ENCODE measurements at places on chromosomes 16 and 17. TPM values are rescaled to one million over a fixed set of nuclear protein-coding genes. Genes with fewer than 3 reads are reported as not detected.

Gene KRT9
- not detected for total RNA-seq

DNA sequence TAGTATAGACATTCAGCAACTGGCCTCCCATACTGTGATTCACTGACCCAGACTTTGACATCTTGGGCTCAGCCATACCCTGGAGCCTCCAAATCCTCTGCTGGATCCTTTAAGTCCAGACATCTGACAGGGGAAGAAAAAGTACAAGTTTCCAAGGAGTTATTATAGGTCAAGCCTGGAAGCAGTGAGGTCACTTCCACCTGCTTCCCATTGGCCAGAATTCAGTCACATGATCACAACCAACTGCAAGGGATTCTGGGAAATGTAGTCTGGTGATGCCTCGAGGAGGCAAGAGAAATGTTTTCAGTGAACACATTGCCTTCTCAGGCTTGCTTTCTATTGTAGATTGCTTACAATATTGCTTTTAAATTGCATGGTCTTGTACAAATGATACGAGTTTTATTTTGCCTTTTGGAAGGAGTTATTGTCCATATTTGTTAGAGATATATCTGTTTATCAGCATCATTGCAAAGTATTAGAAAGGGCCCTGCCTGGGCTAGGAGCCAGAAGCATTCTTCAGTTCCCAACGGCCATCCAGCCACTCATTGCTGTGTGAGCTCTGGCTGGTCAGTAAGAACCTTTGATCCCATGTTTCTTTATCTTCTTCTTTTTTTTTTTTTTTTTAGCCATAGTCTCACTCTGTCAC is 696.9 kb downstream of the WWOX start:
- H3K27ac ChIP-seq: no peak overlapping the region
- peaks cover 1% of the 10 kb centered on the region for H3K36me3 ChIP-seq
- H3K4me3 ChIP-seq: no peak overlapping the region
- DNase-seq: peak; percentile 8
- no peaks in the 10 kb centered on the region for H3K4me1 ChIP-seq

DNA sequence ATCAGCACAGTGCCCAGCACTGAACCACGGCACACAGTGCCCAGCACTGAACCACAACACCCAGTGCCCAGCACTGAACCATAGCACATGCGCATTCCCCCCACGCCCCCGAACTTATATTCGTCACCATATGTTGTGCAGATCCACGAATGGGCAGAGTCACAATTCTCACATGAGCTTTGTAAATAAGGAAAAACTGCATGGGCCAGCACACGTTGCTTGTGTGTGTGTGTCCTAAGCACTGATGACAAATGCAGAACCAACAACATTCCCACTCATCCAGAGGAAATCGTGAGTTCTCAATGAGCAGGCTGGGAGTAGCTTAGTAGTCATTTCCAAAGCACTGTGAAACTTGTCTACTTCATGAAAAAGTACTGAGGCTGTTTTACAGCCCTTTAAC is 70.0 kb downstream of the ADCY9 start:
- no peak overlapping the region for H3K4me3 ChIP-seq
- H3K36me3 ChIP-seq: no peaks in the 10 kb centered on the region
- no peak overlapping the region for H3K27ac ChIP-seq
- no peak for DNase-seq

Gene OSBPL7
- total RNA-seq: 12.1 TPM

Gene GSDMA
- 0.14 TPM for total RNA-seq

DNA sequence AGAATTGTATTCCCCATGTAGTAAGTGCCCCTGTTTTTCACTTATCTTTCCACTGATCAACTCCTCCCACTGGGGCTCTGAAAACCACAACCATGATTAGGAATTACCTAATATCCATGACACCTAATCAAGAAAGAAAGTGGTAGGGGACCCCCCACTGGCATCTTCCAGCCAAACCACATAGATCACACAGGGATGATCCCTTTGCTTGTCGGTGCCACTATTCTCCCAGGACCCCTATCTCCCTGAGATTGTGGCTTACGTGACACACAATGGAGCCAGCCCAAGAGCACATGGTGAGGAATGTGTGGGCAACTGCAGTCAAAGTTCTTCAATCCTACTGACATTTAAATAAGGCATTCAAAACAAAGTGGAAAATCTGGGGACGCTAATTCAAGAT is 17.6 kb upstream of the DNAH9 start:
- DNase-seq: no peak
- no peak overlapping the region for H3K27ac ChIP-seq
- H3K4me3 ChIP-seq: no peak overlapping the region
- H3K4me1 ChIP-seq: no peaks in the 10 kb centered on the region
- H3K27me3 ChIP-seq: no peaks in the 10 kb centered on the region

DNA sequence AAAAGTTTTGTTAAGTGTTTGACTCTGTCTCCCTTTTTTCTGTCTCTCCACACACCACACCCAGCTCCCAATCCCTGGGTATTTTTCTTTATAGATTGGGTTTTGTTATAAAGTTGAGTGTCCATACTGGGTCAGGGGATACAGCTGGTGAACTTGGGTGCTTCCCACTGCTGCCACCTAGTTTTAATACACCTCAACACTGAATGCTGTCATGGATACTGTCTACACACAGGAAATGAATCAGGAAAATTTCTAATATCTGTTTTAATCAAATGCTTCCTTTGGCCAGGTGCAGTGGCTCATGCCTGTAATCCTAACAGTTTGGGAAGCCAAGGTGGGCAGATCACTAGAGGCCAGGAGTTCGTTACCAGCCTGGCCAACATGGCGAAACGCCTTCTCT is 5.3 kb upstream of the TAOK1 start:
- H3K4me1 ChIP-seq: peaks cover 7% of the 10 kb centered on the region
- DNase-seq: no peak
- no peak overlapping the region for H3K27ac ChIP-seq
- peaks cover 2% of the 10 kb centered on the region for H3K36me3 ChIP-seq
- H3K4me3 ChIP-seq: no peak overlapping the region
- H3K27me3 ChIP-seq: no peaks in the 10 kb centered on the region

DNA sequence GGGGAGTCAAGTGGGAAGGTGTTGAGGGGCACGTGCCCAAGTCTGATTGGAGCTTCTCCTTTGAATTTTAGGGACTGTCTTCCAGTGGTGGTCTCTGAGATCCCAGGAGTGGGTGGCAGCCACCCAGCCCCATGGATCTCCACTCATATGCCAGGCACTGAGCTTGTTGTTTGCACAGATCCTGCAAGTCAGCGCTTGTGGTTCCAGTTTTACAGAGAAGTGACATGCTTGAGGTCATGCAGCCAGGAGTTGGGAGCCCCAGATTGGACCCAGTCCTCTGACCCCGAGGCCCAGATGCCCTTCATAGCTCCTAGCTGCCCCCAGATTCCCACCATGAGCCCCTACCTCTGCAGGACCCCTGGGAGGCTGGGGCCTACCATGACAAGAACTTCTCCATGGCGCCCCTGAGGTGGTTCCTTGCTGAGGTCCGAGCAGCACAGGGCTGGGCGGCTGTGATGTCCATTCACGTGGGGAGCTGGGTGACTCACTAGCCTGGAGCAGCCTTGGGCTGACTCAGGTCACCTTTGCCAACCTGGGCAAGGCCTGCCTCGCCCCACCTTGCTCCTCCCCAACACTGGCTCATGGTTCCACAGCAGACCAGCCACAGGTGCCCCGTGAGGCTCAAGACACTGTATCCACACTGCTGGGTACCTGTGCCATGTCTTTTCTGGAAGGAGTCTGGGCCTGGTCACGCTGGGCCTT is 47.4 kb downstream of the RAI1 start:
- H3K36me3 ChIP-seq: no peaks in the 10 kb centered on the region
- H3K4me1 ChIP-seq: peaks cover 34% of the 10 kb centered on the region
- DNase-seq: no peak
- H3K4me3 ChIP-seq: no peak overlapping the region

- H3K27ac ChIP-seq: no peak overlapping the region
- H3K27me3 ChIP-seq: peaks cover 24% of the 10 kb centered on the region
- H3K36me3 ChIP-seq: no peaks in the 10 kb centered on the region
- no peak for DNase-seq
These were observed 16.7 kb downstream of the EPOP start for GRCh38 chr17:38657824-38658740.

GRCh38 chr17:2222901-2223616 is 80.5 kb downstream of the SMG6 start:
- peak overlapping the region; percentile 78 for H3K27ac ChIP-seq
- H3K4me1 ChIP-seq: peaks cover 34% of the 10 kb centered on the region
- DNase-seq: peak; percentile 66

- no peaks in the 10 kb centered on the region for H3K36me3 ChIP-seq
- no peak for DNase-seq
- no peak overlapping the region for H3K27ac ChIP-seq
- peaks cover 5% of the 10 kb centered on the region for H3K27me3 ChIP-seq
These were observed 9.0 kb upstream of the MMP2 start for GRCh38 chr16:55469821-55470532.

Gene ITGAX
- 1.6 TPM for total RNA-seq

Gene SPIRE2
- total RNA-seq: 0.52 TPM

DNA sequence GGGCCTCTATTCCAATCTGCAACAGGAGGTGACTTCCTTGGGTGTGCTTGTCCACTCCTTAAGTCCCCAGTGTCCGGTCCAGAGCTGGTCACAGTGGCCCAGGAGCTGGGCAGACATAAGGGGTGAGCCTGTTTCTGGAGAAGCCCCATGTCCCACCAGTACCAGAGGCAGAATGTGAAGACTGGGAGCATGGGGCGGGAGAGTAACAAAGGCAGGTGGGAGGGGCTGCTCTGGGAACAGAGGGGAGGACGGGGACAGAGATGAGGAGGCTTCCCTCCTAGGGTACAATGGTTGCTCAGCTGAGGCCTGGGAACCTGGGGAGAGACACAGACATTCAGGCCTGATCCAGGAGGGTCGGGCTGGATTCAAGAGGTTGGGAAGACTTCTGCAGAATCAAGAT is 323.3 kb upstream of the TNRC6C start:
- peak overlapping the region; percentile 23 for H3K4me3 ChIP-seq
- peaks cover 5% of the 10 kb centered on the region for H3K27me3 ChIP-seq
- peaks cover 3% of the 10 kb centered on the region for H3K36me3 ChIP-seq

DNA sequence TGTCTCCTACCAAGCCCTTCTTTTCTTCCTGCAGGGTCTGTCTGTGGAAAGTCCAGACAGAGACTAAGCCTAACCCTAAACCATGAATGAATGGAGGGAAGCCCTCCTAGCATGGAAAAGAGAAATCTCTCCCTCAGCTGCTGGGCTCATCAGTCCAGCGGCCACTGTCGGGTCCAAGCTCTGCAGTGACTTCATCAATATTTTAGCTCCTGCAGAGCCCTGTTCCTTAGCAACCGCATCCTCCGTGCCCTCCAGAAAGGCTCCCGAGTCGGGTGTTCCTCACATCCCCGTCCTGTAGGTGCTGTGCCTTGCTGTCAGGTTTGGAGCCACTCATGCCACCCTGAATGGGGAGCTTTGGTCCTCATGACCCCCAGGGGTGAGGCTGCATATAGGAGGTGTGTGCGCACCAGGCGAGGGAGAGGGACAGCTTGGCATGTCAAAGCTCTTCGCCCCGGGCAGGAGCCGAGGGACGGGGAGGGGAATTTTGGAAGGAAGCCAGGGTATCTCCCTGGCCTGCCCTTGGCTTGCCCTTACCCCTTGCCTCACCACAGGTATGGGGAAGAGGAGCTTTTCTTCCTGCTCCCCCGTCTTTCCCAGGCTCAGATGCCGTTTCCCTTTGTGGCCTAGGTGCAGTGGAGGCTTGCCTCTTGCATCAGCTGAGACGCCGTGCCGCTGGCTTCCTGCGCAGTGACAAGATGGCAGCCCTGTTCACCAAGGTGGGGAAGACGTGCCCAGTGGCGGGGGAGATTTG is 23.9 kb downstream of the SGSM2 start:
- no peak overlapping the region for H3K4me3 ChIP-seq
- peaks cover 6% of the 10 kb centered on the region for H3K36me3 ChIP-seq
- H3K27me3 ChIP-seq: no peaks in the 10 kb centered on the region

GRCh38 chr17:58330997-58331814 is 2.6 kb upstream of the TSPOAP1 start:
- DNase-seq: peak; percentile 77
- peak overlapping the region; percentile 100 for H3K4me3 ChIP-seq
- peak overlapping the region; percentile 100 for H3K27ac ChIP-seq
- H3K36me3 ChIP-seq: peaks cover 58% of the 10 kb centered on the region

Gene SEPTIN12
- total RNA-seq: not detected

- H3K27me3 ChIP-seq: no peaks in the 10 kb centered on the region
- no peak overlapping the region for H3K27ac ChIP-seq
- H3K36me3 ChIP-seq: no peaks in the 10 kb centered on the region
- no peak overlapping the region for H3K4me3 ChIP-seq
- DNase-seq: no peak
These were observed 127.3 kb downstream of the CDRT15L2 start for GRCh38 chr17:20706751-20707373.

Gene MMP28
- 0.50 TPM for total RNA-seq

GRCh38 chr17:64984181-64984580 is 64.9 kb upstream of the LRRC37A3 start:
- no peaks in the 10 kb centered on the region for H3K36me3 ChIP-seq
- DNase-seq: no peak
- peak overlapping the region; percentile 99 for H3K27ac ChIP-seq
- H3K27me3 ChIP-seq: no peaks in the 10 kb centered on the region
- H3K4me1 ChIP-seq: peaks cover 45% of the 10 kb centered on the region
- H3K4me3 ChIP-seq: no peak overlapping the region

Gene CX3CL1
- total RNA-seq: not detected

Gene AANAT
- total RNA-seq: 0.36 TPM

DNA sequence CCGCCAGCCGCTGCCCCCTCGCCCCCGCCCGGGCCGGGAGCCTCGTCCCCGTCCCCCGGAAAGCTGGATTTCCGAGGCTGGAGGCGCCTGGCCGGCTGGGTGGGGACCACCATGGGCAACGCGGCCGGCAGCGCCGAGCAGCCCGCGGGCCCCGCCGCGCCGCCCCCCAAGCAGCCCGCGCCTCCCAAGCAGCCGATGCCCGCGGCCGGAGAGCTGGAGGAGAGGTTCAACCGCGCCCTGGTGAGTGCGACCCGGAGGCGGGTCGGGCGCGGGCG is 266 bp downstream of the FMNL1 start:
- no peak for DNase-seq
- no peaks in the 10 kb centered on the region for H3K27me3 ChIP-seq
- no peak overlapping the region for H3K27ac ChIP-seq
- peak overlapping the region; percentile 96 for H3K4me3 ChIP-seq
- H3K36me3 ChIP-seq: peaks cover 55% of the 10 kb centered on the region

GRCh38 chr17:52738791-52739190 is 580.3 kb upstream of the CA10 start:
- H3K4me1 ChIP-seq: no peaks in the 10 kb centered on the region
- H3K27ac ChIP-seq: no peak overlapping the region
- no peak overlapping the region for H3K4me3 ChIP-seq
- no peak for DNase-seq

DNA sequence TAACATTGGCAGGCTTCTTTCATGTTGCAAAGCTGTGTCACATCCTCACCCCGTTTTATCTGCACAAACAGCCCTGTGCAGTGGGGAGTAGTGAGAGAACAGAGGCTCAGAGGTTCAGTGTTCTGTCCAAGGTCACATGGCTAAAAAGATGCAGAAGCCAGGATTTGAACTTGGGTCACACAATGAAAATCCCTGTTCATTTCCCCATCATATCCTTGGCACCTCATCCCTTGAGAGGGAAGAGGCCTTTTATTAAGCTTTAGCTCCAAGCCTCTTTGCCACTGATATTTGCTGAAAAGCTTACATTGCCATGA is 106.6 kb downstream of the AMFR start:
- peaks cover 10% of the 10 kb centered on the region for H3K27me3 ChIP-seq
- peaks cover 6% of the 10 kb centered on the region for H3K4me1 ChIP-seq
- no peak for DNase-seq
- H3K4me3 ChIP-seq: no peak overlapping the region
- H3K27ac ChIP-seq: no peak overlapping the region

Measured in activated naive CD8-positive, alpha-beta T cell treated with anti-CD3 and anti-CD28 coated beads for 36 hours (primary cell).